Hindlimb muscle (tissue), 1 donor: ENCODE measurements at places on chromosomes 2 and 18.

DNA sequence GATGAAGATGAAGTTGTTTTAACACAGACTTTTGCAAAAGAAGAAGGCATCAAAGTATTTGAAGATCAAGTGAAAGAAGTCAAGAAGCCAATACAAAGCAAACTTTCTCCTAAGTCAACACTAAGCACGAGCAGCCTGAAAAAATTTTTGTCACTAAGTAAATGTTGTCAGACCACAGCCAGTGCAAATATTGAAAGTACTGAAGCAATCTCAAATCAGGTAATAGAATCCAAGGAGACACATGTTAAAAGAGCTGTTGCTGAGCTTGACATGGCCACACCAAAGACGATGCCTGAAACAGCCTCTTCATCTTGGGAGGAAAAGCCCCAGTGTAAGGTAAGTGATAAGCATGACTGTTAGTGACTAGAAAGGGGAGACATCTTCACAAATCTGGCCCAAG lies 75.1 kb downstream of the FSIP2 start:
- DNase-seq = no peak

DNA sequence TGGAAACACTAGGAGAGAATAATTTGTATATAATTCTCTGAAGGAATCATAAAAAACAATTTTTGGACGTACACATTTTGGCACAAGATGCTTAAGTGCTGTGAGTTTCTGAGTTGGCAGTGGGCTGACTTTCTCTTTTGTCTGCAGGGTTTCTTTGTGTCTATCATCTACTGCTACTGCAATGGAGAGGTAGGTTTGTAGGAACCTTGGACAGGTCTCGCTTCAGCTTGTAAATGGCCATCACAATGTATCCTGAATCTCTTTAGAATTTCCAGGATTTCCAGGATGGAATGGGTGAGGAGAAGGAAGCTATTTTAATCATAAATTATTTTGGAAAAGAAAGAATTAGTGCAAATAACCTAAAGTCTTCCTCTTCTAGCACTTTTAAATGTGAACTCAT lies 83.9 kb downstream of the PTH2R start:
- no peak for DNase-seq

DNA sequence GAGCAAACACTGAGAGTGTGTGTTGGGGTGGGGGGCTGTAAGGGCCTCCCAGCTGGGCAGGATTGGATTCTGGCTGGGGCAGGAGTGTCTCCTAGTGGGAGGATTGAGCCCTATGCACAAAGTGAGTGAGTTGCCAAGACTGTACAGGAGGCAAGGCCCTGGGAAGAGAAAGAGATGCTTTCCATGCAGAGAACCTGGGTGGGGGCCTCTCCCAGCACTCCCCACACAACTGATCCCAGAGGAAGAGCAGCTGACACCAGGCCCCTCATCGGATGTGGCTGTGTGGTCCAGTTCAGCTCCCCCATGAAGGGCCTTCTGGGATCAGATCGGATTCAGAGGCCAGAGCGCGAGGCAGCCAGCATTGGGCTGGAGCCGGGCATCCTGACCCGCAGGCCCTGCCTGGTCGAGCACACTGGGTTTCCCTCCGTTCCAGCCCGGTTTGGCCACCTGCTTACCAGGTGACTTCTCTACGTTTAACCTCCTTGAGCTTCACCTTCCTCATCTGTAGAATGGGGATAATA lies 49.4 kb upstream of the FAHD2A start:
- DNase-seq = no peak

GRCh38 chr2:46872902-46873603 lies 42.6 kb downstream of the MCFD2 start:
- no peak for DNase-seq

DNA sequence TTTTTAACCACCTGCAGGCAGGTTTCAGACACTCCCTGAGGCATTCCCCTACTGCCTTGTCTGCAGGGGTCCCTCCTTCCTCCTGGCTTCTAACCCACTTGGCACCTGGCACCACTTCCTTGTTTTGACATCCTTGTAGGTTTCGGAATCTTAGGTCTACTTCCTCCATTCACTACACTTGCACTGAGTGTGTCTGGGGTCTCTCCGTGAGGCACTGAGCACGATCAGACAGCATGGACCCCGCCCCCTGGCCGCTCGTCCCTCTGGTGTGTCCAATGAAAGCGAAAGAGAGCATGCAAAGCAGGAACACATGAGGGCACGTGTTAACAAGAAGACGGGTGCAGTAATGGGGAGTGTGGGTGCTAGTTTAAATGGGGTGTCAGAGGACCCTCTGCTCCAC lies 63.8 kb downstream of the HAUS1 start:
- DNase-seq = no peak

- no peak for DNase-seq
These were observed 102.3 kb upstream of the GULP1 start for GRCh38 chr2:188189356-188189755.

DNA sequence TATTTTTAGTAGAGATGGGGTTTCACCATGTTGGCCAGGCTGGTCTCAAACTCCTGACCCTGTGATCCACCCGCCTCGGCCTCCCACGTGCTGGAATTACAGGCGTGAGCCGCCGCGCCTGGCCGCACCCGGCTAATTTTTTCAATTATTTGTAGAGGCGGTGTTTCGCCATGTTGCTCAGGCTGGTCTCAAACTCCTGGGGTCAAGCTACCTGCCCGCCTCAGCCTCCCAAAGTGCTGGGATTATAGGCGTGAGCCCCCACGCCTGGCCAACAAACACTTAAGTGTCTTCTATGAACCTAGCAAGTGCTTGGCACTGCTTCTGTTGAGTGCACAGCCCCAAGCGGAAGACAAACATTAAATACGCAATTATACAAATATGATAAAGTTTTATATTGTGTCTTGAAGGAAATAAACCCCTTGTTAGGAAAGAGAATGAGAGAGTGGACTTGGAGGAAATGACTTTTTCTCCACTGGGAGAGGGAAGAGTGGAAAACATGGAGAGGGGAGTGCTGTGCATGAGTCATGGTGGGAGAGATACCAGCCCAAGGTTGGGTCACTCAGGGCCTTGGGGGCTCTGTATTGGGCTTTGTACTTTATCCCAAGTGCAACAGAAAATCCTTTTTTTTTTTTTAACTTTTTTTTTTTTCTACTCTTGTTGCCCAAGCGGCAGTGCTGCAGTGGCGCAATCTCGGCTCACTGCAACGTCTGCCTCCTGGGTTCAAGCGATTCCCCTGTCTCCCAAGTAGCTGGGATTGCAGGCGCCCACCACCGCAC lies 41.4 kb upstream of the ACTR2 start:
- DNase-seq = no peak

- DNase-seq = no peak
These were observed 1186.3 kb upstream of the CELF4 start for GRCh38 chr18:38751898-38752297.

- no peak for DNase-seq
These were observed 13.5 kb upstream of the TWSG1 start for GRCh38 chr18:9321017-9321452.

DNA sequence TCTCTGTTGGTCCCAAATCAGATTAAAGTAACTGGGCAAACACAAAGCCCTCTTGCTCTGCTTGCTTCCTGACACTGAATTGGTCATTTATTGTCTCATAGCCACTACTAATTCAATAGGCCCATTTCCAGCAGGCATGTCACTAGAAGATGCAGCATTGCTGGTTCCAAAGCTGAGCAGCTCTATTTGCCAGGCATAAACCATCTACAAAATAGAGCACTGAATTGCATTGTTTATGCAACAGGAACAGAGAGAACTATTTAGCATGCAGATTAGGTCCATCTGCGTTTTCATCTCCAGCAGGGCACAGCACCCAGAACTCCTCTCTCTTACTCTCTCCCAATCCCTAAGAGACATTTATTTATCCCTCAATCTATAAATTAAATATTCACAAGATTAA lies 227.6 kb downstream of the SUCLG1 start:
- no peak for DNase-seq

GRCh38 chr2:1632002-1632348 lies 112.3 kb downstream of the PXDN start:
- no peak for DNase-seq

GRCh38 chr2:189366349-189366748 lies 74.9 kb upstream of the WDR75 start:
- DNase-seq = no peak

DNA sequence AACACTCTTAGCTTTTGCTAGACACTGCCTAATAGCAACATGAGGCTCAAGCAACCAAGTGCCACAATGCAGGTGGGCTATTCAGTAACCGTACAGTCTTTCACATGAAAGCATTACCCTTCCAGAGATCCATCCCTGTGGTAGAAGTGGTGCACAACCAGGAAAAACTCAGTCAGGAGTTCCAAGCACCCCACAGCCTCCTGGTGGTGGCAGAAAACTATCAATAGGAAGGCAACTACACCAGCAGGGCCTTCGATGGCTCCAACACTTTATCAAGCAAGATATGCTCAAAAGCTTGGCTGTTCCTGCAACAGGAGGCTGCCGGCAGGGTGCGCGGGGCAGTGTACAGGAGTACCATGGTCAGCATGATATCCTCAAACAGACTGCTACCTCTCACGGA lies 176.1 kb upstream of the DLGAP1 start:
- DNase-seq = no peak

DNA sequence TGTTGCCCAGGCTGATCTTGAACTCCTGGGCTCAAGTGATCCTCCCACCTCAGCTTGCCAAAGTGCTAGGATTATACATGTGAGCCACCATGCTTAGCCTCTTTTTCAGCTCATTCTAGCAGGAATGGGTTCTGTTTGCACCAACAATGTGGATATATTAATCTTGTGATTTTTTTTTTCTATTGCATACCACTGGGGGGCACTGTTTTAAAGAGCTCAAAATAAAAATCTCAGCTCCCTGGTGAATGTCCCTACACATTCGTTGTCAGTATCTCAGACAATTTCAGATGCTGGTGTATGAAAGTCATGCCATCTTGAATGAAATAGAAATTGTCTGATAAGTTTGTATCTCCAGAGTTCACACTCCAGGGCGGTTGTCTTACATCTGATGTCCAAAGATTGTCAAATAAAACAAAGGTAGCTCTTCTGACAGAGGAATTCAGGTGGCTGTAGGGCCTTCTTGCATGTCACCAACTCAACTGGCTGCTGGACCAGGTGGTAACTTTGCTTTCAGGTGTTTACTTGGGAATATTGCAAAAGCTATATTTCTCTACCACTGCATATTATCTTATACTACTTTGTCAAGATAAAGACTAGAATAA lies 3.1 kb upstream of the MATN3 start:
- peak; percentile 43 for DNase-seq

- no peak for DNase-seq
These were observed 17.5 kb downstream of the VRK2 start for GRCh38 chr2:58064086-58064485.

DNA sequence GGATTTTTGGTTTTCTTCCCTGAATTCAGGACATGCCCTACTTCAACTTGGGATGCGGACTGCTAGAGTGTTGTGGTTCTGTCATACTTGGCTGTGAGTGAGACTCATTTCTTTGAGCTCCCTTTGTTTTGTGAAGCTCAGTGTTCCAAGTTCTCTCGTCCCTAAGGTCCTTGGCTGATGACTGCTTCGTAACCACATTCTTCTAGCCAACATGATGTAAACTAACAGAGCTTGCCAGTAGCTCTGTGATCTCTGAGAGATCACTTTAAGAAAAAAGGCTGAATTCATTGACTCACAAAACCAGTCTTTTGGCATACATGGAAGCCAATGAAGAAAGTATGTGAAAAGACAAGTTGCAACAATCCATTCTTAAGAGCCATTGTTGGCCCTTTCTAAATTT lies 96.9 kb upstream of the MSTN start:
- DNase-seq = peak; percentile 79

- no peak for DNase-seq
These were observed 112.8 kb downstream of the NBAS start for GRCh38 chr2:15448250-15448839.

DNA sequence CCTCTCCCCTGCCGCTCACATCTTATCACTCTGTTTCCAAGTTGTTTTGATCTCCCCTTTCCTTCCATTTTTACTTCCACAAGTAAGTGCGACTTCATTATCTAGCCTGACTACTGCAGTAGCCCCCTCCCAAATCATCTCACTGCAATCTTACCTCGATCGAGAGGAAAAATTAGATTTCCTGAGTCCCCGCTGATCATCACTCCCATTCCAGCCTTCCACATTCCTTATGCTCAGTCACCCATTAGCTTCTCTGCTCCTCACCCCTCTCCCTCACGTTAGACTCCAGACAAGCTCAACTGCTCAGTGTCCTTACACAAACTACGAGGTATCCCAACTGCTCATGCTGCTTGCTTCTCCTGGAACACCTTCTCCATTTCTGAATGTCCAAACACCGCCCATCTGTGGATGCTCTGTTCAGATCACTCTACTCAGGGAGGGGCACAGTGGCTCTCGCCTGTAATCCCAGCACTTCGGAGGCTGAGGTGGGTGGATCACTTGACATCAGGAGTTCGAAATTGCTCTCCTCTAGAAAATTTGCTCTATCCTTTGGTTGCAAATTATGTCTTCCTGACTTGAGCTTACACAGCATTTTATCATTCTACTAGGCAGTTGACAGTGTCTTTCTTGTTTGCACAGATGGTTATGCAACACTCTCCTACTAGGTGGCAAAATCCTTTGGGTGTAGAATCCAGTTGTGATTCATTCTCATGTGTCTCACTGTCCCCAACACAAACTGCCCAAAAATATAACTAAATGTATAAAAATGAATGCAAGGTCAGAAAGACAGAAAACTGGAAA lies 96.5 kb downstream of the INO80D start:
- no peak for DNase-seq

DNA sequence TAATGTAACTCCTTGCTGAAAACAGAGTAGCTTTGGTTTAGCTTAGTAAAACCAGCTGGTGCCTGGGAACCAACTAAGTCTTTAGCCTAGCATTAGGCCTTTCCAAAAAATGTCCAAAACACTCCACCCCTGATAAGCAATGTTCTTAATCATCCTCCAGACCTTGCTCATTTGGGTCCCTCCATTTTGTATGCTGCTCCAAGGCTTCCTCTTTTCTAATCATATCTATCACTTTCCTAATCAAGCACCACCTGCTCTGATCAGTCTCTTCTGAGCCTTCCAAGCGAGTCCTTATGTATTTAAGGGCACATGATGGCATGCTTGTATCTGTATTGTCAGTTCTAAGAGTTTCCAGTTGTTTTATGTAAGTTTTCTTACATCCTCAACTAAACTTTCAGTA lies 23.6 kb downstream of the THADA start:
- no peak for DNase-seq

DNA sequence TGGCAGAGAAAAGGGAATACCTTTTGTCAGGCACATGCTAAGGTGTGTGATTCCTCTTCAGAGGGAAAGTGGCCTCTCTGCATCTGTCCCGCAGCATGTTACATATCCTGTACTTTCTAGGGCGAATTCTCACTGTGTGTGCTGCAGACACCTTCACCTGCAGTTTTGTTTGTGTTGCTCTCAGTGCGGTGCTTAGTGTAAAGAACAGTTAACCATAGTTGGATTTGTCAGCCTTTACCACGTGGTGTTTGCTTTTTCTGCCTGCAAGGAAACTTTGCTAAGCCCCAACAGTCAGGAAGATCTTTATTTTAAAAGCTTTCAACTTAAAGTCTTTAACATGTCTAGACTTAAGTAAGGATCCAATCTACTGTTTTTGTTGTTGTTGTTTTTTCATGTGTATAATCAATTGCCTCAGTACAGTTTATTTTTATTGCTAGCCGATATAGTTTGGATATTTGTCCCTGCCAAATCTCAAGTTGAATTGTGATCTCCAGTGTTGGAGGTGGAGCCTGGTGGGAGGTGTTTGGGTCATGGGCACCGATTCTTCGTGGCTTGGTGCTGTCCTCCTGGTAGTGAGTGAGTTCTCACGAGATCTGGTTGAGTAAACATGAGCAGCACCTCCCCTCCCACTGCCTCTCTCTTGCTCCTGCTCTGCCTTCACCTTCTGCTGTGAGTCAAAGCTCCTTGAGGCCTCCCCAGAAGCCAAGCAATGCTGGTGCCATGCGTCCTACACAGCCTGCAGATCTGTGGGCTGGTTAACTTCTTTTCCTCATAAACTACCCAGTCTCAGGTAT lies 90.6 kb downstream of the SNTG2 start:
- DNase-seq = no peak

- no peak for DNase-seq
These were observed 132.2 kb downstream of the PIK3C3 start for GRCh38 chr18:42087235-42087634.
